ENCODE measurements at places on chromosomes 4 and X.

GRCh38 chrX:72536542-72536941, 36.1 kb downstream of the HDAC8 start:
- DNase-seq = peak; percentile 80

DNA sequence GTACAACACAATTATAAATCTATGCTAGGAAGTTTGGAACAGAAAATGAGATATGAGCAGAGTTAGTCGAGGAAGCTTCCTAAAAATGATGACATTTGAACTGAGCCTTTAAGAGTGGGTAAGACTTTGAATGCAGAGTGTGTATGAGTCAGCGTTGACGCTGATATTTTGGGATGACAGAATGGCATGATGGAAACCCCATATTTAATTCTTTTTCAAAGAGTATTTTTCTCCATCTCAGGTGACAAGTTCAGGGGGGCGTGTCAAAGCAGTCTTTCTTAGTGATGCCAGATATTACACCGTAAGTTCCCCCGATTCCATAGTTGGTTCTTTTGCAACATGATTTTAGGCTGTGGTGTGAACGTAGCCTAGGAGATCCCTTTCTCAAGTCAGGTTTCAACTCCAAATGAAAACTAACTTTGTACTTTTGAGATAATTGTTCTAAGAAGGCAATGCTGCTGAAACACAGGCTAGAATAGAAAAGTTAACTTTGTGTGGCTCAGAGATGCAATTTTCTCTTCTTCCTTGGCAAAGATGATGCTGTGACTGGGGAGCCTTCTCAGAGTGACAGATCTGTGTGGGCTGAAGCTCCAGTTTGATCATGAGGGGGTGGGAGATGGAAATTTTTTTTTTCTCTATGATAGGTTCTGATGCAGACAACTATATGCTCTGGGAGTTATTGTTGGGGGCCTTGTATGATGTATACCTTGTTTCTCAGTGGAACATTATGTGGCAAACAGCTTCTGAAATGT, 59.2 kb downstream of the GLUD2 start:
- DNase-seq = no peak

DNA sequence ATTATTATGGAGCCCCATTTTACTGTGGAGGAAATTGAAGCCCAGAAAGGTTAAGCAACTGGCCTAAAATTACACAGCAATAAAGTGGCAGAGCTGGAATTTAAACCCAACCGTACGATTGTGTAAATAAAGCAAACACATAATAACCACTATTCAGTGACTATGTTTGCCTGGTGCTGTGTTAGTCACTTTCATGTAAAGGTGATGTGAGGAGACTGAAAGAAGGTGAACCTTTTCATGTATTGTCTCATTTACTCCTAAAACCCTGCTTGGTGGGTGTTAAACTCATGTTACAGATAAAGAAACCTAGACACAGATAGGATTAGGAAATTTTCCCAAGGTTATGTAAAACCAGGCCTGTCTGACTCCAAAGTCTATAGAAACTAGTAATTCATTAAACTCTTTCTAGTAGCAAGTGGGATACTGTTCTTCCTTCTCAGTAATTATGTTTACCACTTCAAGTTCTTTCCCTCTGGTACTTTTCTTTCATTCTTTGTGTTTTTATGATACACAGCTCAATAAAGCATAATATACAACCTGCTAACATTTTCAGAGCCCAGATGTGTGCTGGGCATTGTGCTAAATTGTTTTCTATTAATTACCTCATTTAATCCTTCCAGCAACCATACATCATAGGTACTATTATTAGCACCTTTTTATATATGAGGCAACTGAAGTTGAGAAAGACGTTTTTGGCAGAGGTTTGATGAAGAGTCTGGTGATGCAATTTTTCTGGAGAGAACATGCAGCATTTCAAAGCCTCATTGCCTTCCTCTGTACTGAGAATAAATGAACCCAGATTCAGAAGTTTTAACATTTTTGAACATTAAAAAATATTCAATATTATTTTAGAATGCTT, 202.7 kb downstream of the SPRY1 start:
- DNase-seq = no peak

DNA sequence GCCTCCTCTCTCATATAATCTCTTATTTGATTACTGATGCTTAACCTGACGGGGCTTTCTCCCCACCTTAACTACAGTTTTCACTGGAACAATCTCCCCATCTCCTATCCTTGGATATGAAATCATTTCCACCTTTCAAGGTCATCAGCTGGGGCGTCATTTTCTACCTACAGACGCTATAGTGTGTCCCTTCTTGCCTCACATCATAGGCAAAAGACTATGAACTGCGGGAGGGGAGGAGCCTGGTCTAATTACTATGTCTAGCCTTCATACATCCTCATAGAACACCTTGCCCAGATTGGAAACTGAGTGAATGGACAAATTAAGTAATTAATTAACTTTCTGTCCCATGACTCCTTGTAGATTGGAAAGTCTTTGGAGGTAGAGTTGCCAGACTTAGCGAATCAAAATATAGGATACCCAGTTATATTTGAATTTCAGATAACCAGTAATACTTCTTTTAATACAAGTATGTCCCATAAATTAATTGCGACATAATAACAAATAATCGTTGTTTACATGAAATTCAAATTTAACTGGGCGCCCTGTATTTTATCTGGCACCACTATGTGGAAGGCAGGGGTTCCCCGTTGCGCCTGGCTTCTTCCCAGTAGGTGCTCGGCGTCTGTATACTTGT, 752 bp upstream of the ATP6AP2 start:
- peak; percentile 4 for DNase-seq

GRCh38 chrX:120029354-120029753, 48.1 kb downstream of the RHOXF2B start:
- DNase-seq = no peak

GRCh38 chrX:34146906-34147305, 14.8 kb upstream of the FAM47A start:
- no peak for DNase-seq

DNA sequence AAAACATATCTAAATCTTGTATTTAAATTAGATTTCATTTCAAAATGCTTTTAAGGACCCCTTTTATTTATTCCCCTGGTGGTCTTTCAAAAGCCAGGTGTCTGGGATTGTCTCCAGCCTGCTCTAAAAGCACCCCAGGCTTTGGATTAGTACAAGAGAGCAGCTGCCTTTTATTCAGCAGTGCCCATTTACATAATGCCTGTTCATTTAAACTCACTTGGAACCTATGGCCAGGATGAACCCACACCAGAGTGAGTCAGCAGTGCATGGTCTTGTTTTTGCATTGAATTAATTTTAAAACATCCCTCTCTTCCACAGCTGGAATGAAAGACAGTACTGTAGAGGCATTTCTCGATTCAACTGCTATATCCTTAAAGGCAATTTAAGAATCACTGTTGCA, 64.1 kb upstream of the TENM3 start:
- DNase-seq = no peak

DNA sequence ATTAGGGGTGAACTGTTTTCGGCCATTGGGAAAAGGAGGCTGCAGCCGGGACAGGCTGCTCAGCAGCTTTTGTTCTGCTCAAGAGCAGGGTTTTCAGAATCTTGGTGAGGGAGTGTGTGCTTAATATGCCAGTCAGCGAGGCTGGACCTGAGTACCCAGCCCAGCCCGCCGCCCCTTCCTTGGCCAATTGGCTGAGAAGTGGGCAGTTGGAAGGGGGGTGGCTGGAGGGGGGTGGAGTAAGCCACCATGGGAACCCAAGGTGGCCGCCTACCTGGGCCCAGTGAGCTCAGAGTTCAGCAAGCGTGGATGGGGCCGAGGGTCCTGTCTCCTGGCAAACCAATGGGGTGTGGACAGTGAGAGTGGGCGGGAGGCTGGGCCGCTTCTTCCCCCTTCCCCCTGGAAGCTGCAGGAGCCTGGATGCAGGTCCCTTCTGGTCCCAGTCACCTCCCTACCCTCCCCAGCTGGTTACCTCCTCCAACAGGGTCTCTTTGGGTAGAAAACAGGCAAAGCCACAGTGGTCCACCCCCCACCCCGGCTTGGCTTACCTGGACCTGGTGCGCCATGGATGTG, 52.5 kb downstream of the SORCS2 start:
- DNase-seq = no peak
